ENCODE measurements at places on chromosomes 7 and 10. TPM values are rescaled to one million over a fixed set of nuclear protein-coding genes. Genes with fewer than 3 reads are reported as not detected.

DNA sequence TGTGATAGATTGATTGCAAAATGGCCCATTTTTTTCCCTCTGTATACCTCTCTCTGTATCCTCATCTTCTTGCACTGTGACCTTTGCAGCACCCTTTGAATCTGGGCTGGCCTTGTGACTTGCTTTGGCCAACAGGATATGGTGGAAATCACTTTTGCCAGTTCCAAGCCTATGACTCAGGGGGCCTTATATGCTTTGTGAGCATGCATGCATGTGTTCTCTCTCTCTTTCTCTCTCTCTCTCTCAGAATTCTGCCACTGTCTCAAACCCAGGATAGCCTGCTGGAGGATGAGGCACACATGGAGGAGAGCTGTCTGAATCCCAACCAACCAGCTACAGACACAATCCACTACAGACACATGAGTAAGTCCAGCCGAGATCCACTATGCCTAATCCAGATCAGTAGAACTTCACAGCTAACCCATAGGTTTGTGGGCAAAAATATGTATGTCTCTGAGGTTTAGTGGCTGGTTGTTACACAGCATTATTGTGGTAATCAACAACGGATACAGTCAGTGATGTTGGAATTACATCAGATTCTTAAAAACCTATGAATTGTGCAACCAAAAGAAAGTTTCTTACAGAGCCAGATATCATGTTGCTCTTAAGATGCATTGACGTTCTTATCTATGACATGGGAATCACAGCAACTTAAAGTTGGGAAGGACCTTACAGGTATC is 41.8 kb upstream of the ABCB4 start:
- no peak overlapping the region for H3K27ac ChIP-seq
- no peak overlapping the region for H3K4me3 ChIP-seq

DNA sequence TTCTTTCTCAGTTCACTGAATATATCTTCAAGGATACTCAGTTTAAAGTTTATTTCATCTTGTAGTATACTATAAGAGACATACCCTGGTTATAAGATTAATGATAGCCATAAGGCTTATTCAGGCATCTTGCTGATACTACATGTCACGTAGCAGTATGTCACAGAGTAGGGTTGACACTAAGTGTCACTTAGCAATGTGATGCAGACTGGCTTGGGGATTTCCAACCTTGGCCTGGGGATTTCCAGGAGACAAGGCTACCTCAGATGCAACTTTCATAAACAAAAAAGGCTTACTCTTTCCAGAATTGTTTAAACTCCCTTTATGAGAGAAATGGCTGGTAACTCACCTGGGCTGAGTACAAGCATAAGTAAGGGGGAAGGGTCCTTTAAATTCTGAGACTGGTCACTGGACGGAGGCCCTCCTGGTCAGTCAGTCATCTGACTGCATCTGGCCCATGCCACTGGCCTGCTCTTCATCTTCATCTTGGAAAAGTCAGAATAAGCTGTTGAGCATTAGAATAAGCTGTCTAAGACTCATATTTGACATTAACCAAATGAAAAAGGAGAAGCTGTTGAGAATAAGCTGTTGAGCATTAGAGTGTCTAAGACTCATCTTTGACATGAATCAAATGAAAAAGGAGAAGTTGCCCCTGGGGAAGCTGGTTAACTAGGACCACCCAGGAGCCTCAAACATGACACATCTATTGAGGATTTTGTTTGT is 9.5 kb downstream of the SLC13A1 start:
- no peak overlapping the region for H3K27ac ChIP-seq
- H3K27me3 ChIP-seq: no peaks in the 10 kb centered on the region
- no peaks in the 10 kb centered on the region for H3K4me1 ChIP-seq
- no peak overlapping the region for H3K4me3 ChIP-seq
- no peaks in the 10 kb centered on the region for H3K36me3 ChIP-seq

- H3K4me3 ChIP-seq: no peak overlapping the region
- peak; percentile 23 for DNase-seq
- H3K27ac ChIP-seq: peak overlapping the region; percentile 77
- H3K4me1 ChIP-seq: peaks cover 3% of the 10 kb centered on the region
These were observed 87.0 kb downstream of the TBXAS1 start for GRCh38 chr7:139915864-139916716.

- no peak for DNase-seq
- H3K27ac ChIP-seq: no peak overlapping the region
- no peaks in the 10 kb centered on the region for H3K36me3 ChIP-seq
- H3K27me3 ChIP-seq: no peaks in the 10 kb centered on the region
These were observed 251.4 kb downstream of the SDK1 start for GRCh38 chr7:3552499-3552898.

Gene RELN
- polyA plus RNA-seq: 0.02 TPM

Gene AKR1C8
- not detected for polyA plus RNA-seq

Gene AKR1C4
- polyA plus RNA-seq: not detected

Gene BMS1
- 5.3 TPM for polyA plus RNA-seq

Measured in SK-N-SH (cell line).